ENCODE measurements at places on chromosomes 2 and 18.

GRCh38 chr2:43748333-43748732 lies 25.5 kb upstream of the DYNC2LI1 start:
- DNase-seq, result no peak

DNA sequence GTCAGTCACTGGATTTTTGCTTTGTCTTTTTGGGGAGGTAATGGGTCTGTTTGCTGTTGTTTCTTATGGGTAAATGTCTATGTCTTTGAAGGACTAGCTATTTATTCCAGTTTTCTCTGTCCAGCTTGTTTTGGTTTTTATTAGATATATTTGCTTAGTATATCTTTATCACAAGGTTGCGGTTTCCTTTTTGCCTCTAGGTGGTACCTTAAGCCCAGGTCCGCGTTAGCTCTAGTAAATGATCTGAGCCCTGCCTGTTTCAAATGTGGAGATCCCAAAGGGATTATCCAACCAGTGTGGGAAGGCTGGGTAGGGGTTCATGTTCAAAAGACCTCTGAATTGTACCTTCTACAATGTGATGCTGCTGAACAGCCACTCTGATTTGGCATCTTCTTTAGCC lies 114.5 kb downstream of the MYO3B start:
- DNase-seq, result no peak

- DNase-seq, result no peak
Observed at GRCh38 chr2:160465406-160465805, 28.2 kb downstream of the RBMS1 start.

- no peak for DNase-seq
Observed at GRCh38 chr18:21735452-21736015, 5.1 kb upstream of the MIB1 start.

GRCh38 chr2:144669196-144669987 lies 149.5 kb upstream of the ZEB2 start:
- DNase-seq, result no peak

- peak; percentile 20 for DNase-seq
Observed at GRCh38 chr2:131520526-131520925, 7.2 kb upstream of the CCDC74A start.

DNA sequence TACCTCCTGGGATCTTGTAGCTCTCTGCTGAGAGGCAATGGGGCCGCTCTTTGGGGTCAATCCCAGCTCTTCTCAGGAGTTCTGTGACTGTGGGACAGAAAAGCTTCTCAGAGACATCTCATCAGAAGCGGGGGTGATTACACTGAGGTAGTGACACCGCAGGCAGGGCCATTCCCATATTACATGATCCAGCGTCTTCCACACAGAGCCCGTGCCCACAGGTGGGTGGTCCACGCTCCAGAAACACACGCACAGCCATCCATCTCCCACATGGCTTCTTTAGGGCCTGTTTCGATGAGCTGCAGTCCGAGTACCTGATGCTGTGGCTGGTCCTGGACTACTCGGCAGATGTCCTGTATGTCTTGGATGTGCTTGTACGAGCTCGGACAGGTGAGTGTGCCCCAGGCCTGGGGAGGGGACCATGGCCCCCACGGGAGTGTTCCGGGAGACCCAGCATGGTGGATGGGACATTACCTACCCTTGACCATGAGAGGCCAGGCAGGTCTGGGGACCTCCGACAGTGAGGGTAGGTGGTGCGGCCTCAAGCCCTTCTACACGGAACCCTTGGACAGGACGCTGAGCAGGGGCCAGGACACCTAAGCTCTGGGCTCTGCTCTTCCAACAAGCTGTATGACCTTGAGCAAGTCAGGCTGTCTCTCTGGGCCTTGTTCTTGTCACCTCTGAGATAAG lies 45.5 kb downstream of the CNGA3 start:
- no peak for DNase-seq

GRCh38 chr2:20429528-20429927 lies 17.3 kb upstream of the RHOB start:
- DNase-seq, result peak; percentile 78

- peak; percentile 56 for DNase-seq
Observed at GRCh38 chr2:1546023-1546591, 132.8 kb downstream of the TPO start.

- no peak for DNase-seq
Observed at GRCh38 chr2:33213244-33213643, 263.2 kb upstream of the RASGRP3 start.

- DNase-seq, result no peak
Observed at GRCh38 chr2:37325625-37326071, 1.0 kb upstream of the PRKD3 start.

DNA sequence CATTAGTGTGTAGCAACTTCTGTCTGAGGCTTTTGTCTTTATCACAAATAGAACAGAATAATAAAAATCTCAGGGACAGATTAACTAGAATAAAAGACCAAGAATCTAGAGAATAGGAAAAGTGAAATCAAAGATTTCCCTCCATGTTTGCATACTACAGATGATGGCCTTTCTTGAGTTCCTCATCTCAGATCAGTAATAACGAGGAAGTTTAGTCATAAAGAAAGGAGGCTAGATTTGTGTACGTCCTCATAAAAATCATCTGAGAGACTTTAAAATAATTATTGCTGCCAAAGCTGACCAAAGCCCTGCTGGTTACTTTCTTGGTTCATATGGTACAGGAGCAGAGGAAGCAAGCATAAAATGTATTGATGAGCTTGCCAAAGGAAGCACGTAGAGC lies 117.3 kb downstream of the MIB1 start:
- no peak for DNase-seq

DNA sequence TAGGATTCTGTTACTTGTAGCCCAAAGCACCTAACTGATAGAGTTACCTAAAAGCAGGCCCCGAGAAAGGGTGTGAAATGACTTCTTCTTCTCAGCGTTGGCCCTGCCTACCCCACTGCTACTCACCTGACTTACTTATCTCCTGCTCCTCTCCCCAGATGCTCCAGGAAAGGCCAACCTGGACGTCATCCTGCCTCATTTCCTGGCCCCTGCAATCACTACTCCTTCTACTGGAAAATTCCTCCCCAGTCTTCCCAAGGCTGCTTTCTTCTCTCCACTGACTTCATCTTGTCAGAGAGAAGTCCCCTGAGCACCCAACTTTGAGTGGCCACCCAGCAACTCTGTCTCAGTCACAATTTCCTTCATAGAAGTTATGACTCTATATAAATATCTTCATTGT lies 63.4 kb upstream of the KLF7 start:
- DNase-seq, result no peak

DNA sequence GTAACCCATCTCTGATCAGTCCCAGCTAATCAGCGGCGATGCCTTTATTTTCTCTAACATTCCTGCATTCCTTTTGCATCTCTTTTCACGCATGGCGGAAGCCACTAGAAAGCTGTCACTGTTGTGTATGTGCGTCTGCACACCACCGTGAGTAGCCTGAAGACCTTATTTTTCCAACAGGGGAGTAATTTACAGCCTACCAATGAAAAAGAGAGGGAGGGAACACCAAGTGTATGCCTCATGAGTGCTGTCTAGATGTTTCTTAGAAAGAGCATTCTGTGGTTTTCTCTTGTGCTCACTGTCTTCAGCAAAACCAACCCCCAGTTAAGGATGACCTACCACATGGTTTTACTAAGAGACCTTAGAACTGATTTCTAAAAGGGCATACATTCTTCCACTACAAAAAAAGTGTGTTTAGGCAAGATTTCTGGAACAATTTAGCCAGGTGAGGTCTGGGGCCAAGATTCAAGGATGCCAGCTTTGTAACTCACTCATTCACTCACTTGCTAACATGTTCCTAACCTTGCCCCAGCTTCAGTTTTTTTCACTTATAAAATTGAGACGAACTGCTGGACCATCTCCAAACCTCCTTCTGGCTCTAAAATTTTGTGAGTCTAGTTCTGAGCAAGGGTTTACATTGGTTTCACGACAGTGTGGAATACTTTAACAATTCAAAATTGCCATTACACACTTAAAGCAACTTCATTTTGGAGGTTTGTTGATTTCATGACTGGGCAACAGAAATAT lies 51.4 kb downstream of the BCL2 start:
- no peak for DNase-seq

GRCh38 chr18:26425148-26425531 lies 123.2 kb downstream of the KCTD1 start:
- DNase-seq, result no peak

- no peak for DNase-seq
Observed at GRCh38 chr18:75574187-75574586, 146.7 kb upstream of the SMIM21 start.

DNA sequence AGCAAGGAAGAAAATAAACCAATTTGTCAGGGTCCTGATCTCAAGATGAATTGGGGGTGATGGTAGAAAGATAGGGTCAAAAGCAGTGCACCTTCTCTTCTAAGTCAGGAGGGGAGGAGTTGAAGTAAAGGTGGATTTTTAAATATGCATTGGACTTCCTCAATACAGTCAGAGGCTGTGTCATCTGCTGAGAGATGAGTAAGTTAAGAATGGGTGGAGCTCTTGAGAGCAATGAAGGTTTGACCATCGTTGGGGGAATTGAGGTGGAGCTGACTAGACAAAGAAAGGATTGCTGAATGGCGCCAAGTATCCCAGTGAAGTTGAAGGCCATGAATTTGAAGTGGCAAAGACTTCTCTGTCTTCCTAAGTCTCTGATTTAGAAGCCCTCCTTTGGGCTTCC lies 18.4 kb upstream of the CPO start:
- DNase-seq, result no peak

- no peak for DNase-seq
Observed at GRCh38 chr2:96967961-96968360, 18.4 kb downstream of the FAM178B start.

- no peak for DNase-seq
Observed at GRCh38 chr2:206105541-206105940, 19.6 kb upstream of the INO80D start.

DNA sequence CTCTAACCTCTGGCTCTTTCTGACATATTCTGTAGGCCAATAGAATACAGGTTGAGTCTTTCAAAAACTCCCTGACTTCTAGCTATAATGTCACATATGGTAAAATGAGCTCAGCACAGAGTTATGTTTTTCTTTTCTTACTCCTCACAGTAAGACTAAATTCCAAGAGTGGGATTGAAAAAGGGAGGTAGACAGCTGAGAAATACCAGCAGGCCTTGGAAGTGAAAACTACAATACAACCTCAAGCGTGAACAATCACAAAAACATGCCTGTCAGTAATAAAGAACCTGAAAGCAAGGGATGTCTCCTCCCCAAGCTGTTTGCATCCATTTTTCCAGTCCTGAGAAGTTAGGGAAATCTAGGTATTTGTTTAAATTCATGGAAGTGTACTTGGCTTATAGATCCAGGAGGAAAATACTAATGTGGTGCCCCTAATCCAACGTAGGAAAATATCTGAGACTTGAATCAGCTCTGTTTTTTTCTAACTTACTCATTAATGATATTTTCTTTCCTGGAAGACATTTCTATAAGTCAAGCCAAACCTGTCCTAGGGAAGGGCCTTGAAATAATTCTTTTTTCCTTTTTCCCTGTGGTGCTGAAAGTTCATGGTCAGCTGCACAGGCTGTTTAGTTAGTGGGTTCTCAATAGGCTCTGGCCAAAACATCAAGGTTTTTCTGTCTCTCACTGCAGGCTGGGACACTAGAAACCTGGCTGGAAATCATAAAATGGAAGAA lies 167.9 kb upstream of the SPATS2L start:
- DNase-seq, result no peak

DNA sequence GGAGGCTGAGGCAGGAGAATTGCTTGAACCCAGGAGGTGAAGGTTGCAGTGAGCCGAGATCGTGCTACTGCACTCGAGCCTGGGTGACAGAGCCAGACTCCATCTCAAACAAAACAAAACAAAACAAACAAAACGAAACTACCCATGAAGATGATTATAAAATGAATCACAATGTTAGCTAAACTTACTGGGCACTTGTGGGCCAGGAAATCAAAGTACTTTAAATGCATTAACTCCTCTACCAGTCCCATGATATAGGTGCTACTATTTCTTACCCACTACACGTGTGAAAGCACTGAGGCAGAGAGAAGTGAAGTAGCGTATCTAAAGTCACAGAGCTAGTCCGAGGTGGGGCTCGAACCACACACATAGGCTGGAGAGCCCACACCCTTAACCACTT lies 53.6 kb downstream of the POLE4 start:
- no peak for DNase-seq

DNA sequence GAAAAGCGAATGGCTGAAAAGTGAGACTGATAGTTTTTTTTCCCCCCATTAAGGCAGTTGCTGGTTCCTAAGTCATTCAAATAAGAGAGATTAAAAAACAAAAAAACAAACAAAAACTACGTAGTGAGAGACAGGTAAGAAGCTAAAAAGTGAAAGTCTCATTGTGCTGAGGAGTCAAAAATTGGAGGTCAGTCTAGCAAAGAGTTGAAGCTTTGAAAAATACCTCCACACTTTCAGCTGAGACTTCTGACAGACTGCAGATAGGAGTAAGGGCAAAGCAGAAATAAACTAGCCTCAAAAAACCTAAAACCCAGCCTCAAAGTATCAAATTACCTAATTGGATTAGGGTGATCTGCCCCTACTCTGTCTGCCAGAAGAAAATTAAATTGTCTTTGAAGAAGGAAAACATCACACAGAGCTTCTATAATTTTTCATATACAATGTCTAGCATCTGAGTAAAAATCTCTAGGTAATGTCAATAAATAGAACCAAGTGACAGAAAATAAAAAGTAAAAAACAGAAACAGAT lies 10.9 kb upstream of the EIF2AK3 start:
- DNase-seq, result no peak

DNA sequence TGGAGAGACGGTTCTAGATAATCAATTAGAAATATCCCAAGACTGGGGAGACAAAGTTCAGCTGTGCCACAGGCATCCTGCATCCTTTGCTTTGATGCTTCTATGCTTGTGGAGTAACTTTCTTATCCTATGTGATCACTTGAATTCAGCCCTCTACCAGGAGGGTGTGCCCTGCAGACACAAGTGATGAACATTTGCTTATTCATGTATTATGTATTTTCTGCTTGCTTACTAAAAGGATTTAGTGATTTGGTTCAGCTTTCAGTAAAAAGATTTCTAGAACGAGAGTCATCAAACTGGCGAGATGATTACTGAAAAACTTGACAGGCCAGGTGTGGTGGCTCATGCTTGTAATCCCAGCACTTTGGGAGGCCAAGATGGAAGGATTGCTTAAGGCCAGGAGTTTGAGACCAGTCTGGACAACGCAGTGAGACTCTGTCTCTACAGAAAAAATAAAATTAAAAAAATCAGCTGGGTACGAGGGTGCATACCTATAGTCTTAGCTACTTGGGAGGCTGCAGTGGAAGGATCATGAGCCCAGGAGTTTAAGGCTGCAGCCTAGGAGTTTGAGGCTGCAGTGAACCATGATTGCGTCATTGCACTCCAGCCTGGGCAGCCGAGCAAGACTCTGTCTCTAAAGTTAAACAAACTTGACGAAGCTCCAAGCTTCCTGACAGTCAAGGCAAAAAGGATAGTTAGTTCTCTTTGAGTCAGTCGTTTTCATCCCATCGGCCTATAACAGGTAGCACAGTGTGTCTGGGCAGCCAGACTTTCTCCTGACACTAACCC lies 13.3 kb downstream of the HK2 start:
- DNase-seq, result no peak

DNA sequence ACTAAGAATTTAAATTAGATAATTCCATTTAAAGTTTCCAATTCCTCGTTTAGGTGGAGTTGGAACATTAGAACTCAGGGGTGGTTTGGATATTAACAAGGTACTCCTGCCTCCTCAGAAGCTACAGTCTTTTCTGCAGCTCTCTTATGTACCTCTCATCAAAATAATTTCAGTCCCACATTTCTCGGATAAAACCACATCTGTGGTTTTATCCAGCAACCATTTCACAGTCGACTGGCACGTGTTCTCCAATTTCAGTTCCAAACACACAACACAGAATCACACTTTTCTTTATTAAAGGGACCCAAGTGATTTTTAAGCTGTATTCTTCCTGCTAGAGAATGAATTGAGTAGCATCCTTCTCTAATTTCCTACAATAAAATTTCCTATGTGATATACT lies 22.7 kb upstream of the NFU1 start:
- no peak for DNase-seq

- no peak for DNase-seq
Observed at GRCh38 chr2:54546923-54547720, 91.0 kb downstream of the SPTBN1 start.
